ENCODE measurements at places on chromosomes 6 and 20.
A peak's percentile ranks its signal among the peaks of the same experiment; 100 is the strongest.

- DNase-seq: peak; percentile 49
These were observed 3.2 kb downstream of the IRF4 start for GRCh38 chr6:394641-395289.

GRCh38 chr6:130895516-130895915 lies 68.3 kb downstream of the SMLR1 start:
- no peak for DNase-seq

GRCh38 chr6:151004383-151005024 lies 139.0 kb downstream of the MTHFD1L start:
- DNase-seq: no peak

DNA sequence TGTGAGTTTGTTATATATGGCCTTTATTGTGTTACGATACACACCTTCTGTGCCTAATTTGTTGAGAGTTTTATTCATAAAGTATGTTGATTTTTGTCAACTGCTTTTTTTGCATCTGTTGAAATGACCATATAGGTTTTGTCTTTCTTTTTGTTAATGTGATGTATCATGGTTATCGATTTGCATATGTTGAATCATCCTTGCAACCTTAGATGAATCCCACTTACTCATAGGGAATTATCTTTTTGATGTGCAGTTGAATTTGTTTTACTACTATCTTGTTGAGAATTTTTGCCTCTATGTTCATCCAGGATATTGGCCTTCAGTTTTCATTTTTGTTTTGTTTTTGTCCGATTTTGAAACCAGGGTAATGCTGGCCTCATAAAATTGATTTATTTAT lies 45.7 kb upstream of the TPD52L1 start:
- DNase-seq: no peak

GRCh38 chr6:167550941-167551627 lies 226.2 kb downstream of the TTLL2 start:
- peak; percentile 86 for DNase-seq

GRCh38 chr20:32205110-32205842 lies 2.3 kb downstream of the PLAGL2 start:
- no peak for DNase-seq

GRCh38 chr6:136767570-136768309 lies 24.5 kb downstream of the MAP3K5 start:
- no peak for DNase-seq

DNA sequence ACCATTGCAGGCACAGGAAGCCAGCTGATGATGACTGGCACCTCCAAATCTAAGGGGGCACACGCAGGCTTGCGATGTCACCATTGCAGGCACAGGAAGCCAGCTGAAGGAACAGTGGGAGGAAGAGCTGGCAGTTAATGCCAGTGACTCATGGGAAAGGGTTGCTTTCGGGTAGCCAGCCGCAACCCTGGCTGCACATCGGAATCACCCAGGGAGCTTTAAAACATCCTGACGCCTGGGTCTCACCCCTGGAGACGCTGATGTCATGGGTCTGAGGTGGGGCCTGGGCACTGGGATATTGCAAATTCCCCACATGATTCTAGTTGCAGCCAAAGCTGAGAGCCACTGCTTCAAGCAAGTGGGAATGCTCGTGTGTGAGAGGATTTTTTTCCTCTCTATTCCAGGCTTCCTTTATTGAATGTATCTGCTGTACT lies 16.1 kb upstream of the CCN6 start:
- peak; percentile 96 for DNase-seq

GRCh38 chr6:8047541-8048292 lies 16.5 kb downstream of the BLOC1S5 start:
- DNase-seq: no peak

DNA sequence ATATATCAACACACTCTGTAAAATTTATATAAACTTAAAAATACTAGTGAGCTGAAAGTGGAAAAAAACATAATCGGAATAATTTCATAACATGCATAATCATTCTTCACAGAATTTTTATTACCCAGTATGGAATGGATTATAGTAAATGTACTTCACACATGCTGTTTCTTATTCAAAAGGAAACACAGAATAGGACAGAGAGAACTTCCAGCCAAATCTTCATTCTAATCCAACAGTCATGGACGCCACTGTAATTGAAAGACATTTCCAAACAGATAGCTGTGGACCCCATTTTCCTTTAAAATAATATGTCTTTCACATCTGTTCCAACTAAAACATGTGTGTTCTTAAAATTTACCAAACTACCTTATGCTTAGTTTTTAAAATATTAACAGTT lies 126.6 kb upstream of the RUNX2 start:
- no peak for DNase-seq

DNA sequence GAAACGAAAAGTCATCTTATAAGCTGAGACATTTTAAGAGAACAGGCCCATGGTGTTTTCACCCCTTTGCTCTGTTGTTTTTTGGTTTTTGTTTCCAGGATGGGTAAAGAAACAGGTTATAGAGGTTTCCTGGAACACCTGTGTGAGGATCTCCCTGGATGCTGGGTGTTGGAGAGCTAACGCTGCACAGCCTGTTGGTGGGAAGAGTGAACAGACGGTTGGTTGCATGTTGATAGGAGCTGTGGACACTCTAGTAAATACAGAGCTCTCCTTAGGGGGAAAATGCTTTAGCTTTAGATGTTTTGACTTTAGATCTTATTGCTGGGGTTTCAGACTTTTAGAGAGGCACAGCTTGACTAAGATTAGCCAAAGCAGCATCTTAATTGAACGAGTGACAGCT lies 235.2 kb downstream of the SOX4 start:
- DNase-seq: no peak

GRCh38 chr20:34362502-34363061 lies 491 bp upstream of the ITCH start:
- DNase-seq: no peak

- no peak for DNase-seq
These were observed 697.3 kb downstream of the TFAP2A start for GRCh38 chr6:9717568-9717967.

DNA sequence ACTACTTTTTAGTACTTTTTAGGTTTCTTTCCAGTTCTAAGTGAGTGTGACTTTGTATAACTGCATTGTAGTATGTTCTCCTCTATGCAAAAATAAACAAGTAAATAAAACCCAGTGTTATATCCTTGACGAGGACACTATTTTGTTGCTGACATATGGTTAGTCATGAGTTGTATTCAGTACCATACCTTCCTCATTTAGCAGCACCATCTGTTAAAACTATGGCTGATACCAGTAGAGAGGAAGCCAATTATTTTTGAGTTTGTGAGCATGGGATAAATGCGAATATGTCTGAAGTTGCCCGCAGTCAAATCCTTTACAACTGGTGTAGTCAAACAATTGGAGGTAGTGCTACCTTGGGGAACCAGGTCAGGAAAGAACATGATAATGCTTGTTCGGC lies 74.1 kb downstream of the CDKAL1 start:
- no peak for DNase-seq

DNA sequence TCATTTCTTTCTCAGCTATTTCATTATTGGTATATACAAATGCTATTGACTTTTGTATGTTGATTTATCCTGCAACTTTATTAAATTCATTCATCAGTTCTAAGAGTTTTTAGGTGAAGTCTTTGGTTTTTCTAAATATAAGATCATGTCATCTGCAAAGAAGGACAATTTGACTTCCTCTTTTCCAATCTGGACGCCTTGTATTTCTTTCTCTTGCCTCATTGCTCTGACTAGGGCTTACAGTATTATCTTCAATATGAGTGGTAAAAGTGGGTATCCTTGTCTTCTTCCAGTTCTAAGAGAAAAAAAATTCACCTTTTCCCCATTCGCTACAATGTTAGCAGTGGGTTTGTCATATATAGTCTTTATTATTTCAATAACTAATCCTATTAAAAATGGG lies 38.0 kb downstream of the KIF16B start:
- DNase-seq: no peak

- DNase-seq: no peak
These were observed 120.4 kb downstream of the RNF144B start for GRCh38 chr6:18507561-18507960.

DNA sequence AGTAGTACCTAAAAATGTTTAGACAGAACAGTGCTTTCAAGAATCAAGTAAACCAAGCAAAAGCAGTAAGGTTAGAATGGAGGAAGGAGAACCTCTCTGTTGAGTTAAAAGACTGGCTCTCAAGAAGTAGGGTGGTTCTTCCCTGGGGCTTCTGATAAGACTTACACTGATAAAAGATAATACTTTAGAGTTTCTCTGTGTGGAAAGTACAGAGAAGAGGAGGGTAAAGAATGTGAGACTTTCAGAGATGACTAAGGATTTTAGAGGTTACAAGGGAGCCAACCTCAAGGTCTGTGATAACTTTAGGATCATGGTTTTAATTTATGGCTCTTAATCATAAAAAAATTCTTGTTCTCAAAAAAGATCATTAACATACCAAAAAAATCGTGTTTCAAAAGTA lies 30.9 kb upstream of the ALDH8A1 start:
- no peak for DNase-seq

- no peak for DNase-seq
These were observed 91.2 kb downstream of the MAP3K5 start for GRCh38 chr6:136701045-136701444.

- no peak for DNase-seq
These were observed 75.2 kb downstream of the BACH2 start for GRCh38 chr6:90221403-90221802.

DNA sequence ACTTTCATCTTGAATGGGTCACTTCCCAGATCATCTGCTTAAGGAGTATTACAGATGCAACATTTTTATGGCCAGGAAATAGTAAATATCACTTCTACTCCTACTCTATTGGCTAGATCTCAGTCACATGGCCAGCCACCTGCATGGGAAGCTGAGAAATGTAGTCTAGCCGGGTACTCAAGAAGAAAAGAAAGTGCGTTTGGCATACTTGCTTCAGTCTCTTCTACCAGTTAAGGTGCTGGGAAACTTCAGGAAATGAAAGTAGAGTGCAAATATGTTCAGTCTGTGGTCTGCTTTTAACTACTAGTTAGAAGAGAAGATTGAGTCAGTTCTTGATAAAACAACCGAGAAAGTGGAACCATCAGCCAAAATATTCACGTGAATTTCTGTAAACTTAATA lies 129.2 kb downstream of the PDSS2 start:
- DNase-seq: no peak

DNA sequence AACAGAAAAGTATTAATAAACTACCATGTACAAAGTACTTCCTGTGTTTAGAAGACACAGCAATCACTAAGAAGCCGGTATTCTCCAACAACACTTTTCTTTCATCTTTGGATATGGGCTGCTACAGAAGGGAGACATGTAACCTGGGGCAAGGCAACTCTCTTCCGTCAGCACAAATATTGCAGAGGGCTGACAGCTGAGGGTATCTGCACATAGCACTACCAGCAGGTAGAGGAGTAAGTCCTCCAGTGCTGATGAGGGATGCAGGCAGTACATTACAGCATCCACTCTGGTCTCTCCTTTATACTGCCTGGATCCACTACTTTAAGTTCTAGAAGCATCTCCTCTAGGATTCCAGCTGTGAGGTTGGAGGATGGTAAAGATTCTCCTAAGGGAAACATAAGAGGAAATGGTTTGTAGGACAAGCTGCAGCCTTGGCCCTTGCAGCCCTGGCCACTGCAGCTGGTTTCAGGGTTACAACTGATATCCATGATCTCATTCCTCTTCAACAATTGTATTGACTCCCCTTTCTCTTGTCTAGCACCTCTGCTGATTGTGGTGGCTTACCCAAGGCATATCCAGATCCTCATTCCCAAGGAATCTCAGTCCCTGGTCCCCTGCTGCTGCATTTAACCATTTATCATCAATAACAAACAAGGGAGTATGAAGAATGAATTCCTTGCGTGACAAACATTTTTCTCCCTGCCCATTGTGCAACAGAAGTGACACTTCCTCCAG lies 110.7 kb upstream of the ADGRF1 start:
- DNase-seq: no peak

GRCh38 chr6:75893058-75893775 lies 144.2 kb downstream of the MYO6 start:
- DNase-seq: no peak

- DNase-seq: no peak
These were observed 380.9 kb downstream of the GJA1 start for GRCh38 chr6:121816361-121816760.

DNA sequence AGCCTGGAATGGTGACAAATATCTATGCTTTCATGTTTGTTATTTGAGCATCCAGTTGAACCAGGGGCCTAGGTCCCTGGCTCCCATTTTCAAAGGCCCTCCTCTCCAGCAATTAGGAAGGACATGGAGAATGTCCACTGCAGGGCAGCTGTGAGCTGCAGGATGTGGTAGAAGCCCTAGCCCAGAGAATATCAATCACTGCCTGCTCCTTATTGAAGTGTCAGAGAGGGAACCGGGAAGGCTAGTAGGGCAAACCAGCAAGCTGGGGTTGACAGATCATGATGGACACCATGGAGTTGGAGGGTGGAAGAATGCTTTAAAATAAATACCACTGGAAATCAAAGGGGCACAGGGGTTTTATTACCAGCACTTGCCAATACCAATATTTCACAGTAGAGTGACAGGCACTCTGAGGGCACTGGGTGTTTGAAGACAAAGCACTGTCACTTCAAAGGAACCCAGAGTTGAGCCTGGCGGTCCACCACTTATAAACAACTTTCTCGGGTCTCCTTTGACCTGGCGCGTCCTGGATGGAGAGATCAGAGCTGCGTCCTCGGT lies 47.7 kb downstream of the ZNF831 start:
- no peak for DNase-seq

- DNase-seq: no peak
These were observed 81.1 kb upstream of the PRDM1 start for GRCh38 chr6:106005013-106005412.

- peak; percentile 31 for DNase-seq
These were observed 15.7 kb upstream of the SGK2 start for GRCh38 chr20:43543138-43543537.

GRCh38 chr20:1291191-1291741 lies 25.2 kb downstream of the SNPH start:
- no peak for DNase-seq

GRCh38 chr6:143298071-143298470 lies 152.4 kb downstream of the ADAT2 start:
- DNase-seq: no peak

DNA sequence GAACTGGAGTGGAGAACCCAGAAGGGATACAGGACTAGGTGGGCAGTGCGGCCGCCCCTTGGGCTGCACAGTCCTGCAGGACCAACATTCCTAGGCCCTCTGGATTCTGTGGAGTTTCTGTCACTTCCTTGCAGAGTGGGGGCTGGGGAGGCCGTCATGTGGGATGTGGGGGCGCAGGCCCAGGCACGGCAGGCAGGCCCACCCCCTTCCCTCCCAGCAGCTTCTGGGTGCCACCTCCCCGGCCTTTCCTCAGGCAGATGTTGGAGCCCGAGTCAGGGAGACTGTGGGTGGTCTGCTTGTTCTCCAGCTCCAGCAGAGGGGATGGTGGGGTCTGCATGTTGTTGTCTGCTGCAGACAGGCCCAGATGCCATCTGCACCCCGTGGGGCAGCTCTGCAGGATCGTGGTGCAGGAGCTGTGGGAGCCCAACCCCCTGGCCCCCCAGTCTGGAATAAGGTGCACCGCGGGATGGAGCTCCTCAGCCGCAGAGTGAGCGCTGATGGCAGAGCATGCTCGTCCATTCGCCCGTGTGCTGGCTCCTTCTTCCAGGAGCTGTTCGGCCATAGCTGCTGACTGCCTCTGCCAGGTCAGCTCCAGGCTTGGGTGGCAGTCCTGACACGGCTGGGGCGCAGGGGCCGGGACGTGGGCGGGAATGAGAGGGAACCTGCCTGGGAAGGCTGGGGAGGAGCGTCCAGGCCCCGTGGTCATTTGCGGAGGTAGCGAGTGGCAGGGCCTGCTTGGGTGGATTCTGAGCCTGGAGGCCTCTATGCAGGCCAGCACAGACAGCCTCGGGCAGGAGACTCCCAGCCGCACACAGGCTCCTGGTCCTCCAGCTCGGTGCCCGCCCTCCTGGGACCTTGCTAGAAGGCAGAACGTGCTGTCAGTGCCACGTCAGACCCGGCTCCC lies 18.1 kb downstream of the SLC17A9 start:
- DNase-seq: no peak

GRCh38 chr20:25421102-25421501 lies 13.6 kb downstream of the GINS1 start:
- DNase-seq: no peak
